AG08395 (cell line): ENCODE measurements at places on chromosomes 1 and 21.

GRCh38 chr1:109985247-109986053 lies 885 bp downstream of the AHCYL1 start:
- DNase-seq: peak; percentile 26

- DNase-seq: peak; percentile 67
These were observed 56.2 kb downstream of the LGR6 start for GRCh38 chr1:202249846-202250245.

DNA sequence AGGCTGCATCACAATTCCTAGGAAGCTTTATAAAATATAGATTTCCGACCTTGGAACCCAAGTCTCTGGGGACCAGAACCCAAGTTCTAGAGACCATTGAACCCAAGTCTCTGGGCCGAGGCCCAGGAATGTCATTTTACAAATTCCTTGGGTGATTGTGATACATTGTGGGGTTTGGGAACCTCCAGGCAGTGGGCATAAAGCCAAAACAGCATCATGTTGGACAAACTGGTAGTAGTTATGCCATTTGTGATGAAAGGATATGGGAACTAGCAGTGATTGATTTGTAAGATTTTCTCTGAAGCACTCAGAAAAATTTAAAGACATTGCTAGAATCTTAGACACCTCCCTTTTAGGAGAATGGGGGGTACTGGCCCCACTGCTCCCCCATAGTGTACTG lies 160.2 kb downstream of the HIVEP3 start:
- DNase-seq: peak; percentile 51

DNA sequence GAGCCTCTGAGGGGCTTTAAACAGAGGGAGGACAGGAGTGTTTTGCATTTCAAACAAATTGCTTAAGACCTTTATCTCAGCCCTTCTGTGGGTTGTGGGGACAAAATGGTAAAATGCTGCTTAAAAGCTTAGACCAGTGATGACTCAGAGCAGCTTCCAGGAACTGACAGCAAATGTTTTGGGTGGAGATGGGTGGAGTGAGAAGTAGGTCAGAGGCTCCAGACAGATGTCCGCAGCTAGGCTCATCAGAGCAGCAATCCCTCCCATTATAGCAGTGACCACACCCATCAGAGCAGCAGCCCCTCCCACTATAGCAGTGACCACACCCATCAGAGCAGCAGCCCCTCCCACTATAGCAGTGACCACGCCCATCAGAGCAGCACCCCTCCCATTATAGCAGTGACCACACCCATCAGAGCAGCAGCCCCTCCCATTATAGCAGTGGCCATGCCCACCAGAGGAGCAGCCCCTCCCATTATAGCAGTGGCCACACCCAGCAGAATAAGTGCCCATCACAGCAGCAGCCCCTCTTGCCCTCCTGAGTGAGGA lies 532.2 kb downstream of the MATN1 start:
- DNase-seq: peak; percentile 81

- DNase-seq: peak; percentile 32
These were observed 18.0 kb upstream of the TRIM17 start for GRCh38 chr1:228434689-228435088.
